ENCODE measurements at places on chromosomes 4 and X.

DNA sequence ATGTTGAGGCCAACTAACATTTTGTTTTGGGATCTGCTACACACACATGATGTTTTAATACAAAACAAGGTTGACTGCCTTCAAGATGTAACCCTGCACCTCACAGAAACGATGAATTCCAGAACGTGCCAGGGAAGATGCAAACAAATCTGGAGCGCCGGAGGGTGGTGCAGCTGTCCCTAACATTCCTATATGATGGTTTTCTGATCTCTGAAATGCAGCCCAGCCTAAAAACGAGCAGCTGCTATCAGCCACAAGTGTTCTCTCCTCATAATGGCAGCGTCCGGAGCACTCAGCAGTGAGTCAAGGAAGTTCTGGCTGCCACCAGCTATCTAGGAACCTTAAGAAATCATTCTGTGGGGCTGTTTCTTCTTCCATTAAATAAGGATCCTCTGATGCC, 333.4 kb downstream of the NR3C2 start:
- no peak for DNase-seq

DNA sequence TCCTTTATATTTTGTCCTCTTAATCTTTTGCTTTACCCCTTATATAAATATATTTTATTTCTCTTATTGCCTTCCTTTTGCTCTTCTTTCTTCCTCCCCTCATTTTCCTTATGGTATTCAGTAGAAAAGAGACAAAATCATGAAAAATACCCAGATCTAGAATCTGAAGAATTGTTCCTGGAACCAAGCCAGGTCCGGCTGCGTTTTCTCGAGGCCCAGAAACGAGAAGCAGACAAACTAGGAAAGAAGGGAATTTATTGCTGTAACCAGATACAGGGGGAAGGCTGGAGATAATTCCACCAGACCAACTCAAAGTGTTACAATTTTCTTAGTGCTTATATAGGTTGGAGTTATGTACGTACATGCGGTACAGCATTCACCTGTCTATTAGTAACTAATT, 328.7 kb downstream of the GABRG1 start:
- no peak for DNase-seq

- no peak for DNase-seq
Observed at GRCh38 chr4:173794662-173795061, 264.6 kb upstream of the HAND2 start.

GRCh38 chrX:113594123-113594841, 753.7 kb upstream of the AMOT start:
- no peak for DNase-seq

- no peak for DNase-seq
Observed at GRCh38 chr4:98496152-98496845, 162.1 kb downstream of the TSPAN5 start.

DNA sequence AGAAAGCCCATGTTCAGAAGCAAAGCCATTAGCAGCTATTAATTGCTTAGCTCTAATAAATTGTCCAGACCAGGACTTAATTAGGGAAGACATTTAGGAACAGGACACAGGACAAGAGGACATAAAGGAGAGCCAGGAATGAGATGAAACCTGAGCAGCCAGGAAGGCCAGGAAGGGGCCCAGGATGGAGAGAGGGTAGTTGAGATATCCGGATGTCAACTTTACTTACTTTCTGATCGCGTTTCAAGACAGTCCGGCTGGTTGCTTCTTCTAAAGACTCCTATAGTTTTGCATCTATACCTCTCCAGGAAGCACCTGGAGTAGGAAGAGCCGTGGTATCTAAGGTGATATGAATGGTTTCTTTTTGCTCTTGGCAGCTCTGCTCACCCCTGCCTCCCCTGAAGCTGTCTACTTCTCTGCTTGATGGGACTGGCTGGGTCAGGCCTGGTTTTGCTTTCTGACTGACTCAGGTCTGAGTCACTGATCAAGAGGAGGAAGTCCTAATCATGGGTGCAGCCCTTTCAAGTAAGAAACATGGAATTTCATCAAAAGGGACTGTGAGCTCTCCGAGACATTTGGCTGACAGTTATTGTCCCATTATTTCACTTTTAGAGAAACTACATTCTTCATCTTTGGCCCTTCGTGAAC, 733.3 kb downstream of the RPA4 start:
- no peak for DNase-seq

DNA sequence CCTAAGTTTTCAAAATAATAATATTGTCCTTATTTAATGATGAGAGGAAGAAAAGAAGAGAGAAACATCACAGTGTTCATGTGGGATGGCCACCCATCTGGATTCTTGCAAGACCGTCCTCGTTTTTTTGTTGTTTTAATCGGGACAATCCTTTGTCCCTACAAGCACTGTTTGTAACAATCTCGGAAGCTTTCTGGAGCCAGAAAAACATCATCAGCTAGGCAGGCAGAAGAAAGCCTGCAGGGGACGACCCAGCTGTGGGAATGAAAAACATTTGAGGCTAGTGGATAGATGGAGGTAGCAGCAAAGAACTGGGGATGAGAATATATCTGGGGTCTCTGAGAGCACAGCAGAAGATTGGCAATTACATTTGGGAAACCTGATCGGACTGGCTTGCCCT, 105.6 kb downstream of the DKK2 start:
- DNase-seq, result no peak

GRCh38 chr4:173538148-173538908, 8.3 kb upstream of the HAND2 start:
- no peak for DNase-seq

- DNase-seq, result no peak
Observed at GRCh38 chr4:99856166-99856565, 38.1 kb downstream of the LAMTOR3 start.

- DNase-seq, result no peak
Observed at GRCh38 chrX:15269120-15269519, 763 bp downstream of the ASB9 start.

DNA sequence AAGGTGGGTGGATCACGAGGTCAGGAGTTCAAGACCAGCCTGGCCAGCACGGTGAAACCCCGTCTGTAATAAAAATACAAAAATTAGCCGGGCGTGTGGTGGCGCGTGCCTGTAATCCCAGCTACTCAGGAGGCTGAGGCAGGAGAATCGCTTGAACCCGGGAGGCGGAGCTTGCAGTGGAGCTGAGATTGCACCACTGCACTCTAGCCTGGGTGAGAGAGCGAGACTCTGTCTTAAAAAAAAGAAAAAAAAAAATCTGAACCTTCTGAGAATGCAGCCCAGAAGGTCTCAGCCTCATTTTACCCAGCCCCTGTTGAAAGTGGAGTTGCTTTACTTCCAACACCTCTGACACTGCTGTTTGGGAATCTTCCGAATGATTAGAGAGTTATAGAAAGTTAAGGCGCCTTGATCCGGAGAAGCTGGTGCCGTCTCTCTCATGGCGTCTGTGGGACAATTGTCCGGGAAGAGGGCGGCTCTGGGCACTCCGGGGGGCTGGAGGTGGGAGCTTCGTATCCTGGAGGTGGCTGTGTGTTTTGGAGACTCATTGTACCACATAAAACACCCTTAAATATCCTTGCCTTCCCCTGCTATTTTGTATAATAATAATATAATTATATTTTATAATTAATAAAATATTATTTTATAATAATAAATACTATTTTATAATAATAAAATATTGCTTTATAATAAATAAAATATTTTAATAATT, 92.7 kb upstream of the PPP2R3B start:
- DNase-seq, result no peak

DNA sequence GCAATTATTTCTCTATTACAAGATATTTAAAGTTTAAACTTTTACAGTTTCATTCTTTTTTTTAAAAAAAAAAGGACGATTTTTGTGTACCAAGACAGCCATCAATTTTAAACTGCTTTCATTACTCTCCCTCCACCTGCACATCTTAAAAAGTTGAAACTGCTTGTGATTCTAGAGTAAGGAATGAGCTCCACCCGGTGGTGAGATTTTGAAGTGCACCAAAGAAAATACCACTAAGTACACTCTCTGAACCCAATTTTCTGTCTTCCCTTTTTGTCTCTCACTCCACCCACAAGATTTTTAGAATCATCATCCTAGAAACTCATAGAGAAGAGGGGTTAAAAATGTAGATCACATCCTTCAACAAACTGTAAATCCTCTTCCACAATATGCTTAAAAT, 91.3 kb upstream of the WDR44 start:
- no peak for DNase-seq

DNA sequence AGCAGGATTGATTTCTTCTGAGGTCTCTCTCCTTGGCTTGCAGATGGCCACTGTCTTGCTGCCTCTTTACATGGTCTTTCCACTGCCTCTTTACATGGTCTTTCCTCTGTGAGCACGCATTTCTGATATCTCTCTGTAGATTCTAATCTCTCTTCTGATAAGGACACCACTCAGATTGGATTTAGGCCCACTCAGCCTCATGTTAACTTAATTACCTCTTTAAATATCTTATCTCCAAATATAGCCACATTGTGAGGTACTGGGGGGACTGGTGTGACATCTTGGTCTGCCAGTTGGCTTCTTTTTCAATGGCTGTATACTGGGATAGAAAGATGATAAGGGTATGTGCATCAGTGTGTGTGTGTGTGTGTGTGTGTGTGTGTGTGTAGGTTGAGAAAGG, 153.7 kb downstream of the AWAT2 start:
- no peak for DNase-seq

- DNase-seq, result no peak
Observed at GRCh38 chr4:87388901-87389300, 2.1 kb downstream of the HSD17B11 start.

DNA sequence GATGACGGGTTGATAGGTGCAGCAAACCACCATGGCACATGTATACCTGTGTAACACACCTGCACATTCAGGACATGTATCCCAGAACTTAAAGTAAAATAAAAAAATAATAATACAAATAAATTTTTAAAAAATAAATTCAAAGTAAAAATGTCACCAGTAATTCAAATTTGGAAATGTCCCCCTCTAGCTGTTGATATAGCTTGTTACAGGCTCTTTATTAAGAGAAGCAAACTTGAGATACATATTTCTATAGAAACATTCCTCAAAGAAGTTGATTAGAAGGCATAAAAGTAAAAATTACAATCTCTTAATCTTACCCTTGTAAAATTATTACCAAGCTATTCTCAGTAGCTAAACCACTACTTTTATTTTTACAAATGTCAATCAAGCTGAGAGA, 1397.0 kb downstream of the FAM133A start:
- no peak for DNase-seq

DNA sequence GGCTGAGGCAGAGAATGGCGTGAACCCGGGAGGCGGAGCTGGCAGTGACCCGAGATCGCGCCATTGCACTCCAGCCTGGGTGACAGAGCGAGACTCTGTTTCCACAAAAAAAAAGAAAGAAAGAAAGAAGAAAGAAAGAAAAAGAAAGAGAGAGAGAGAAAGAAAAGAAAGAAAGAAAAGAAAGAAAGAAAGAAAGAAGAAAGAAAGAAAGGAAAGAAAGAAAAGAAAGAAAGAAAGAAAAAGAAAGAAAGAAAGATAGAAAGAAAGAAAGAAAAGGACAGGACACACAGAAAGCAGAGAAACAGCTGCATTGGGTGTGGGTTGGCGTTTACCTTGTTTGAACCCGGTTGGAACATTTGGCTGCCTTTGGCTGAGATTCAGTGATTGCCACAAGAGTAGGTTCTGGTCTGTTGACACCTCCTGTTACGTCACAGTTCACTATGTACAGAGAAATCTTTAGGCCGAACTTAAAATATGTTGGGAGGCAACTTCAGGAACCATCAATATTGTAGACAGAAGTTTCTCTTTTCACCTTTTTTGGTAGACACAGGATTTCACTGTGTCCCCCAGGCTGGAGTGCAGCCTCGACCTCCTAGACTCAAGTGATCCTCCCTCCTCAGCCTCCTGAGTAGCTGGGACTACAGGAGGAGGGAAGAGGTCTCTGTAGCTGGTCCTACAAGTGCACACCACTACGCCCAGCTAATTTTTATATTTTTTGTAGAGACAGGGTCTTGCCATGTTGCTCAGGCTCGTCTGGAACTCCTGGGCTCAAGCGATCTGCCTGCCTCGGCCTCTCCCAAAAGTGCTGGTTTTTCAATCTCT, 16.3 kb upstream of the PLCXD1 start:
- no peak for DNase-seq

GRCh38 chr4:40682290-40683101, 52.8 kb upstream of the RBM47 start:
- DNase-seq, result no peak

DNA sequence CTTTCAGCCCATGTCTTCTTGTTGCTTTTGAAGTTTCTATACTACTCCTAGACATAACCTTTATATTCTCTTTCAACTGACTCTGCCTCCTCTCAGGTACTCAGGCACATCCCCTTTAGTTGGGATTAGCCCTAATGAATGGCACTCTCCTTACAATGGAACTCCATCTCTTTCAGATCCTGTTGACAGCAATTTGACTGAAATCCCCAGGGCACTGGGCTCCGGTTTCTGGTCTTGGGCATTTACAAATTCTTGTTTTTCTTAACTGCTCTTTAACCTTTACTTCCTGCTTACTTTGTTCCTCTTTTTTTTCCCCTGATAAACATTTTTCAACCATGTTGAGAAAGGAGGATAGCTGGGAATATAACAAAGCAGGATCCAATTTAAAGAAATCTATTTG, 68.9 kb downstream of the ENOX2 start:
- no peak for DNase-seq

DNA sequence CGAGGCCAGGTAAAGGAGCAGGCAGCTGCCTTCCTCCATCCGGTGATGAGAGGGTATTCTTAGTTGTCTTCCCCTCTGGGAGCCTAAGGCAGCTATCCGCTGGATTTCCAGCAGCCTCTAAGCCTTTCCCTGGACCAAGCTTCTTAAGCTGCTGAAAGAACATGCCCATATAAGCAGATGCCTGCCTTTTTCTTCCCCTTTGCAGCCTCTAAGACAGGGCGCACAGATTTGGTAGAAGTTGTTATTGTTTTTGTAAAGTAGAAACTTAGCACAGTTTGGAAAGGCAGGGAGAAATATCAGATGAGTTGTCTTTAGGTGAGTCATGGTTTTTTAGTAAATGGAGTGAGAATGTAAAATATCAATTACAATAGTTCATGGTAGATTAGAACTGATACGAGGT, 210.8 kb downstream of the ARHGAP10 start:
- DNase-seq, result peak; percentile 24

- no peak for DNase-seq
Observed at GRCh38 chr4:147139455-147140198, 194.0 kb upstream of the TTC29 start.

- DNase-seq, result no peak
Observed at GRCh38 chrX:150365051-150365989, 2.2 kb downstream of the MAMLD1 start.

DNA sequence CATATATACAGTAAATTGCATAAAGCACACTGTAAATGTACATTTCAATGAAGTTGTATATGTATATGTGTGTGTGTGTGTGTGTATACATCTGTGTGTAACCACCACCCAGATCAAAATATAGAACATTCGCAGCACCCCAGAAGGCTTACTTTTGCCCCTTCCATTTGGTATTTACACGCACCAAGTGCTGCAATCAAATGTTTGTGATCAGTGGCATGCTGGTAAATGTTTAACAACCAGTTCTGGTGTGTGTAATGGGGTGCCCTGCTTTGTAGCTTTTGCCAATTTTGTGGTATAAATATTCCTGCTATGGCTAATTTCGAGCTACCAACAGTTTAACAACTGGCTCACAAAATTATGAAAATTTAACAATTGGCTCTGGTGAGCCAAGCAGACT, 101.3 kb downstream of the RTL5 start:
- DNase-seq, result no peak

Measured in D721Med (cell line).